Activated CD4-positive, alpha-beta memory T cell treated with anti-CD3 and anti-CD28 coated beads for 36 hours (primary cell): ENCODE measurements at places on chromosomes 7 and 10. TPM values are rescaled to one million over a fixed set of nuclear protein-coding genes. Genes with fewer than 3 reads are reported as not detected.

DNA sequence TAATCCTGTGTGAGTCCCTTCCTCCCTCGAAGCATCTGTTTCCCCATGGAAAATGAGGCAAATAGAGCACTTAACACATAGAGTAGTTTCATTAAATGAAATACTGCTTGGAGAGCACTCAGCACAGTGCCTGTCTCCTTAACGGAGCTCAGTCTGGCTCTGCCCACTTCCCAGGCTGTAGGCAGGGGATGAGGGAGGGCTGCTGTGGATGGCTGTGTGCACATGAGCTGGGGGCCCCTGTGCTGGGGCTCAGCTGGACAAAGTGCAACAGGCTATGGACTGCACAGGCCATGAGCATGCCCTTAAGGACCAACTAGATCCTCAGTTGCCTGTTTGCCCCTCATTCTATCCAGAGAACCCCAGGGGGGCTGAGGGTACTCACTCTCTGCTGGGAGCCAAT lies 14.5 kb downstream of the ZCCHC24 start:
- H3K4me1 ChIP-seq, result peaks cover 15% of the 10 kb centered on the region
- DNase-seq, result no peak
- no peaks in the 10 kb centered on the region for H3K27me3 ChIP-seq
- H3K36me3 ChIP-seq, result no peaks in the 10 kb centered on the region
- no peak overlapping the region for H3K27ac ChIP-seq
- no peak overlapping the region for H3K4me3 ChIP-seq

- H3K27ac ChIP-seq, result no peak overlapping the region
- peaks cover 1% of the 10 kb centered on the region for H3K27me3 ChIP-seq
- no peaks in the 10 kb centered on the region for H3K36me3 ChIP-seq
- H3K4me3 ChIP-seq, result no peak overlapping the region
- peak; percentile 65 for DNase-seq
Measured at GRCh38 chr10:119198438-119198837, 8.9 kb upstream of the GRK5 start.

The GSTO1 gene
- total RNA-seq, result 215 TPM

- peak; percentile 65 for DNase-seq
- H3K4me3 ChIP-seq, result peak overlapping the region; percentile 74
- H3K36me3 ChIP-seq, result peaks cover 4% of the 10 kb centered on the region
- no peak overlapping the region for H3K27ac ChIP-seq
- H3K4me1 ChIP-seq, result peaks cover 28% of the 10 kb centered on the region
Measured at GRCh38 chr10:29734962-29735627, 100.3 kb upstream of the SVIL start.

DNA sequence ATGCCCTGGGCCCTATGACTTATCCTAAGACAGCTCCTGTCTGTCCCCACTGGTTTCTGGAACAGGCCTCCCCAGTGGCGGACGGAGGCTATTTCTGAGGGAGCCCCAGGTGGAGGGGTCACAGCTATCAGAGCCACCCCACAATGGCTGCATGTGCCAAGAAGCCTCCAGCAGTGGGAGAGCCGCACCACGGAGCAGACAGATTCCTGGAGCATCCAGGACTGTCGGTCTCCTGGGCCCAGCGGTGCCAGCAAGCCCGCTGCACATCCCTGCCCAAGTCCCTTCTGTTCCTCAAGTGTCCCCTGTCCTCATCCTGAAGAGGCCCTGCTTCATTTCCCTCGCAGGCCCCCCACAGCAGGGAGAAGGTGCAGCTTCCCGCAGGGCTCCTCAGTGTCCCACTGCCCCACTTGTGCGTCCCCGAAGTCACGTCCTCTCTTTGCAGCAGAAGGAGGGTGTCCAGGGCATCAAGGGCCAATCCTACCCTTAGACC lies 193.0 kb upstream of the SHH start:
- H3K4me3 ChIP-seq, result no peak overlapping the region
- no peaks in the 10 kb centered on the region for H3K4me1 ChIP-seq
- H3K27ac ChIP-seq, result no peak overlapping the region
- DNase-seq, result no peak
- peaks cover 7% of the 10 kb centered on the region for H3K27me3 ChIP-seq

GRCh38 chr10:113525713-113526112 lies 27.1 kb upstream of the HABP2 start:
- no peak overlapping the region for H3K27ac ChIP-seq
- peaks cover 4% of the 10 kb centered on the region for H3K27me3 ChIP-seq
- no peak overlapping the region for H3K4me3 ChIP-seq
- no peaks in the 10 kb centered on the region for H3K4me1 ChIP-seq
- H3K36me3 ChIP-seq, result no peaks in the 10 kb centered on the region

- H3K27ac ChIP-seq, result no peak overlapping the region
- H3K27me3 ChIP-seq, result peaks cover 10% of the 10 kb centered on the region
- DNase-seq, result no peak
- no peak overlapping the region for H3K4me3 ChIP-seq
- peaks cover 7% of the 10 kb centered on the region for H3K36me3 ChIP-seq
Measured at GRCh38 chr10:125707541-125708468, 11.7 kb upstream of the EDRF1 start.

GRCh38 chr7:55006499-55006898 lies 12.3 kb upstream of the EGFR start:
- H3K4me3 ChIP-seq, result no peak overlapping the region
- H3K27me3 ChIP-seq, result peaks cover 19% of the 10 kb centered on the region
- H3K27ac ChIP-seq, result no peak overlapping the region
- no peaks in the 10 kb centered on the region for H3K4me1 ChIP-seq
- DNase-seq, result no peak

- no peaks in the 10 kb centered on the region for H3K27me3 ChIP-seq
- H3K27ac ChIP-seq, result no peak overlapping the region
- H3K4me1 ChIP-seq, result no peaks in the 10 kb centered on the region
- H3K36me3 ChIP-seq, result no peaks in the 10 kb centered on the region
- no peak overlapping the region for H3K4me3 ChIP-seq
- DNase-seq, result no peak
Measured at GRCh38 chr7:68787566-68787965, 810.7 kb upstream of the AUTS2 start.

DNA sequence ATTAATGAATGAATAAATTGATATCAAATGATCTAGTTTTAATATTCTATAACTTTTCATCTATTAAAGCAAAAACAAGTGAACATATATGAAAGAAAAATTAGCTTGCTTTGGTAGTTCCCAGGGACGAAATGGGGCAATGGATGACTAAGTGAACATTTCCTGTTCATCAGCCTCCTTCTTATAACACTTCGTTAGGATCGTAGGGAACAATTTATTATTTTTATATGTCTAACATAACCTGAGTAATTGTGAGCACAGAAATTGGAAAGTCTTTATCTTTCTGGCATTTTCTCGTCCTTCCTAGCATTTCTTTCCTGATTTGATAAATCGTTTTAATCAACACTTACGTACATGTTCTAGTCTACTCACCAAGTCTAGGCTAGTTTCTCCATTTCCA lies 59.1 kb upstream of the PPP1R3C start:
- H3K27ac ChIP-seq, result no peak overlapping the region
- H3K4me1 ChIP-seq, result no peaks in the 10 kb centered on the region
- peaks cover 7% of the 10 kb centered on the region for H3K27me3 ChIP-seq
- no peak overlapping the region for H3K4me3 ChIP-seq

The GCK gene
- 1.1 TPM for total RNA-seq

GRCh38 chr7:123494193-123494796 lies 40.1 kb downstream of the IQUB start:
- no peaks in the 10 kb centered on the region for H3K4me1 ChIP-seq
- no peak overlapping the region for H3K27ac ChIP-seq
- H3K27me3 ChIP-seq, result peaks cover 11% of the 10 kb centered on the region
- peak; percentile 14 for DNase-seq
- H3K4me3 ChIP-seq, result no peak overlapping the region
- no peaks in the 10 kb centered on the region for H3K36me3 ChIP-seq

GRCh38 chr10:125172694-125173093 lies 12.3 kb upstream of the CTBP2 start:
- H3K4me3 ChIP-seq, result no peak overlapping the region
- no peaks in the 10 kb centered on the region for H3K36me3 ChIP-seq
- no peak overlapping the region for H3K27ac ChIP-seq
- no peaks in the 10 kb centered on the region for H3K4me1 ChIP-seq

DNA sequence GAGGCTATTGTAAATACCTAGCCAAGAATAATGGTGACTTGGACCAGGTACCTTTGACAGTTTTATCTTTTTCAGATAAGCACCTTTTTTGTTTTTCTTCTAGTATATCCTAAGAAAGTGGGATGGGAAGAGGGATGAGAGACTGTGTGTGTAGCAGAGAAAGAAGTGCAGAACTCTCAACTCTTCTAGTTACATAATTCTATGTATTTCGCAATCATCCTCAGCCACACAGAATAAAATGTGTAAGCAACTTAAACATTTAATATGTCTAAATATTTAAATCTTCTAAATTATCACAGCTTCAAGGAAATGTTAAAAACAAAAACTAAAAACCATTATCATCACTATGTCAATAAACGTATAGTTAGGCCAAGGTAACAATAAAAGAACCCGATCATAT lies 42.6 kb upstream of the GSAP start:
- H3K27me3 ChIP-seq, result no peaks in the 10 kb centered on the region
- no peak overlapping the region for H3K27ac ChIP-seq
- H3K4me3 ChIP-seq, result no peak overlapping the region
- no peak for DNase-seq
- H3K4me1 ChIP-seq, result peaks cover 4% of the 10 kb centered on the region
- H3K36me3 ChIP-seq, result no peaks in the 10 kb centered on the region

- no peak for DNase-seq
- no peaks in the 10 kb centered on the region for H3K4me1 ChIP-seq
- H3K36me3 ChIP-seq, result no peaks in the 10 kb centered on the region
- no peak overlapping the region for H3K4me3 ChIP-seq
Measured at GRCh38 chr7:18849130-18849529, 268.3 kb downstream of the TWIST1 start.

GRCh38 chr10:12350167-12350872 lies 973 bp downstream of the CAMK1D start:
- peaks cover 5% of the 10 kb centered on the region for H3K36me3 ChIP-seq
- H3K27me3 ChIP-seq, result peaks cover 5% of the 10 kb centered on the region
- peak; percentile 66 for DNase-seq

GRCh38 chr10:11773761-11774441 lies 31.7 kb downstream of the ECHDC3 start:
- peaks cover 9% of the 10 kb centered on the region for H3K27me3 ChIP-seq
- no peak for DNase-seq
- no peak overlapping the region for H3K4me3 ChIP-seq
- no peak overlapping the region for H3K27ac ChIP-seq

GRCh38 chr7:45176886-45177731 lies 19.5 kb downstream of the RAMP3 start:
- no peaks in the 10 kb centered on the region for H3K36me3 ChIP-seq
- no peaks in the 10 kb centered on the region for H3K4me1 ChIP-seq
- H3K27me3 ChIP-seq, result peaks cover 6% of the 10 kb centered on the region
- no peak overlapping the region for H3K4me3 ChIP-seq
- no peak for DNase-seq
- H3K27ac ChIP-seq, result no peak overlapping the region

DNA sequence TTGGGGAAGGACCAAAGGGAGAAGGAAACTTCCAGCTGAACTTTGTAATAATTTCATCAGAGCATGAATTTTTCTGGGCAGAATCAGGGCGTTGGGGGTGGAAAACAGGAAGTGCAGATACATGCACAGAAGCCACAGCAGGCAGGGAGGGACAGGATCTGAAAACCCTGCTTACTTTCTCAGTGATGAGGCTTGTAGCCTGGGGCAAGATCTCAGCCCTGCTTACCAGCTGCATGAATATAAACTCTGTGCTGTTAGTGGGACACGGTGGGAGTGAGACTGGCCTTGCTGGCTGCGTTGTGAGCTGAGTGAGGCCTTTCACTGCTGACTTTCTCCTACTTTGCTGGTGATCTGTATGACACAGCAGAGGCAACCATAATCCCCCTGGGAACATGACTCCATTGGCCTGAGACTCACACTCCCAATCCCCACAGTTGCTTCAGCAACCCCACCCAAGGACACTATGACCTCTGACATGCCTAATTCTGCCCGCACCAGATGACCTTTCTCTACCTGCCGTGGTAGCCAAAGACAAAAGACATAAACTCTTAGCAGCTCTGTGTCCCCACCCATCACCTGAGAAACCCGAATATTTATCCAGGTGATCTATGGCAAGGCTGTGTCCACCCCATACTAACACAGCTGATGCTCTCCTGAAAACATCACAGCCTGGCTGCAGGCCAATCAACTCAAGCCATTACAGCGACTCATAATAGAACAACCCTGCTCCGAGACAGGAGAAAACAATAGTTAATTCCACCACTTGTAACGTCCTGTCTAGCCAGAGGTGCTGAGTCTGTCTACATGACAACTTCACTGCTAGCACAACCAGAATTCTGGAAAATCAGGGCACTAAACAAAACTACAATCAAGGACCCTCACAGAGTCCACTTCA lies 190.7 kb upstream of the CHRM2 start:
- H3K4me3 ChIP-seq, result no peak overlapping the region
- no peaks in the 10 kb centered on the region for H3K27me3 ChIP-seq
- H3K4me1 ChIP-seq, result no peaks in the 10 kb centered on the region
- DNase-seq, result no peak
- no peak overlapping the region for H3K27ac ChIP-seq
- no peaks in the 10 kb centered on the region for H3K36me3 ChIP-seq

GRCh38 chr10:26095781-26096180 lies 120.8 kb upstream of the GAD2 start:
- no peak overlapping the region for H3K4me3 ChIP-seq
- H3K4me1 ChIP-seq, result no peaks in the 10 kb centered on the region
